ENCODE measurements at places on chromosomes 11 and 22. TPM values are rescaled to one million over a fixed set of nuclear protein-coding genes. Genes with fewer than 3 reads are reported as not detected.

DNA sequence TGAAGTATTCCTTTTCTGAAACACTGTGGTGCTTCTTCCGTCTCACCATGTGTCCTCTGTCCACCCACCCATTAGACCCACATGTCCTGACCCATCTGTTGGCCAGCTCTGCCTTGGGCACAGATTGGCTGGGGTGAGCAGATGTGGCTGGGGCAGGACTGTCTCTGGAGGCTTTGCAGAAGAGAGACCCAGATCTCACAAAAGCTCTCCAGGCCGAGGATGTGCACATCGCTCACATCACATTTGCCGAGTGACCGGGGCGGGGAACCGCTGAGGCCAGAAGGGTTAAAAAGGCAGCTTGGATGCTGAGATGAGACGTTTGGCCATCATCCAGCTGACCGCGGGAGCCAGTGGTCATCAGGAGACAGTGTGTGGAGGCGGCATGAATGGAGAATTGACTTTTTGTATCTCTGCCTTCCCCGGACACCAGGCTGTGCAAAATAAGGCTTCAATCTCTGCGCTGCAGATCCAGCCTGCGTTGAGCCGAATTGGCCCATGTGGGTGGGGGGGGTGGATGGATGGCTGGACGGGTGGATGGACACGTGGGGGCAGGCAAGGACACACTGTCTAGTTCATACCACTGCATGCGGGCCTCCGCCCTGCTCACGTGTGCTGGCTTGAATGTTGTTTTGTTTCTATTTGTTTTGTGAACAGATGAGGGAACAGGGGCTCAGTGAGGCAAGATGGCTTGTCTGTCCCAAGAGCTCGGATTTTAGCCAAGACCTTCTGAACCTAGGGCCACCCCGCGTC lies 6.1 kb downstream of the IFITM10 start:
- no peaks in the 10 kb centered on the region for H3K36me3 ChIP-seq
- no peak overlapping the region for H3K4me3 ChIP-seq
- H3K4me1 ChIP-seq = no peaks in the 10 kb centered on the region
- no peak for DNase-seq
- no peak overlapping the region for H3K27ac ChIP-seq
- H3K27me3 ChIP-seq = peaks cover 11% of the 10 kb centered on the region

- H3K36me3 ChIP-seq = no peaks in the 10 kb centered on the region
- DNase-seq = peak; percentile 1
Observed at GRCh38 chr22:26174280-26174679, 5.0 kb downstream of the SEZ6L start.

DNA sequence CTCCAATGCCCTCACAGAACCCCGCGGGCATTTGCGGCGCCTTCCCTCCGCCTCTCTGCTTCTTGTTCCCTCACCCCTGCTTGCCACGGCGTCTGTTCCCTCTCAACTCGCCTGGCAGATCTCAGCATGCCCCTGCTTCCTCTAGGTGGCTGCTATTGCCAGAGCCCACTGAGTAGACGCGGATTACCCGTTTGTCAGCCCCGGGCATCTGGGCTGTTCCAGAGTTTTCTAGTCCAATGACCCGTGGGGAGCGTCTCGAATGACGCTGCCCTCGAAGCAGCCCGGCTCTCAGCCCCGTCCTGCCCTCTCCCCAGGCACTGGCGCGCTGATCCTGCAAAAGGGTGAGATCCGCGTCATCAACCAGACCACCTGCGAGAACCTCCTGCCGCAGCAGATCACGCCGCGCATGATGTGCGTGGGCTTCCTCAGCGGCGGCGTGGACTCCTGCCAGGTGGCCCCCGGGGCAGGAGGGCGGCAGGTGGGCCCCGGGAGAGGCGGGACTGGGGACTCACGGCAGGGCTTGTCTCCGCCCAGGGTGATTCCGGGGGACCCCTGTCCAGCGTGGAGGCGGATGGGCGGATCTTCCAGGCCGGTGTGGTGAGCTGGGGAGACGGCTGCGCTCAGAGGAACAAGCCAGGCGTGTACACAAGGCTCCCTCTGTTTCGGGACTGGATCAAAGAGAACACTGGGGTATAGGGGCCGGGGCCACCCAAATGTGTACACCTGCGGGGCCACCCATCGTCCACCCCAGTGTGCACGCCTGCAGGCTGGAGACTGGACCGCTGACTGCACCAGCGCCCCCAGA lies 49.7 kb downstream of the ST14 start:
- peaks cover 7% of the 10 kb centered on the region for H3K36me3 ChIP-seq
- H3K27ac ChIP-seq = no peak overlapping the region
- no peaks in the 10 kb centered on the region for H3K27me3 ChIP-seq

DNA sequence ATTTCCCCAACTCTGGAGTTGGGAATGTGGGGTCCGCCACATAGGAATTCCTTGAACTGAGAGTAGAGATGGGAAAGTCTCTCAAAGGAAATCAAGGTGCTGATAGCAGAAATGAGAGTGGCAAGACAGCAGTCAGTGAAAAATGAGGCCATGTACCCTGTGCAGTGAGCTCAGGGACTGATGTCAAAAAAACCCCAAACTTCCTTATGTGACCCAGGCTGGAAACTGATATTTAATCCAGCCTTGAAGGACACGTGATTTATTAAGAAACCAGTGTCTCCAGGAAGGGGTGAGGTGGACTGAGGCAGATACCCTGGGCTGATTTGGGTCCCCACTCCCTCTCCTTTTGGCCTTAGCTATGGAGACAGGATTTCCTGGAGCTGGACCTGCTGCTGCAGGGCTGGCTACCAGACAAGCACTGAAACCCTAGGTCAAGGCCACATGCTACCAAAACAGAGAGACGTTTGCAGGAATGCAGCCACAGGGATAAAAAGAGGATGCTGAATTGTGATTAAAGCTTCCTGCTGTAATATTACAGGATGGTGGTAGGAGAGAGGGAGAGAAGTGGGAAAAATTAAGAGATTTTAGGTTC lies 25.3 kb upstream of the FCHSD2 start:
- H3K36me3 ChIP-seq = no peaks in the 10 kb centered on the region
- H3K4me3 ChIP-seq = no peak overlapping the region
- DNase-seq = no peak
- no peaks in the 10 kb centered on the region for H3K27me3 ChIP-seq
- H3K27ac ChIP-seq = no peak overlapping the region
- H3K4me1 ChIP-seq = peaks cover 8% of the 10 kb centered on the region

DNA sequence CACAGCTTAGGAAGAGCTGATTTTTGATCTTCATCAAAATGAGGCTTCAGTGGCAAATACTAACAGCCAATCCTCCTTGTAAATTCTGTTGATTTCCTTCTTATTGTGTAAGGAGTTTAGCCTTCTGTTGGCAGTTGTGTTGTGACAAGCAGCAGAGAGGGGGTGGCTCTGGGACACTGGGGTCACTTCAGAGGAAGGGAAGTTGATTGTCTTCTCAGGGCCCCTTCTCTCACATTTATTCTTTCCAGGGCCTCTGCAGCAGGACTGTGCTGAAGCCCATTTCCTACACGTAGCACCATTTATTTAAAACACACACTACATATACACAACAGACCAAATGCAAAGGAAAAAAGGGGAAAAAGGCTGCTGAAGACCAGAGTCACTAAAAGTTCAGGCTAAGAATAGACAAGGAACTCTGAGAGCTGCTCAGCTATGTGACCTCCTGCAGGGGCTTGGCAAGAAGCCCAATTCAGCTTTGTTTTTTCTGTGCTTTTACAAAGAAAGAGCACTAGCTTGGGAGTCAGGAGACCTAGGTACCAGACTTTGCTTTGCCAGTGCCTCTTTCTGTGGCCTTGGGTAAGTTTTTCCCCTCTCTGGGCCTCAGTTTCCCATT lies 28.3 kb upstream of the UPB1 start:
- H3K27ac ChIP-seq = no peak overlapping the region
- H3K36me3 ChIP-seq = no peaks in the 10 kb centered on the region
- no peaks in the 10 kb centered on the region for H3K27me3 ChIP-seq
- H3K4me1 ChIP-seq = no peaks in the 10 kb centered on the region

DNA sequence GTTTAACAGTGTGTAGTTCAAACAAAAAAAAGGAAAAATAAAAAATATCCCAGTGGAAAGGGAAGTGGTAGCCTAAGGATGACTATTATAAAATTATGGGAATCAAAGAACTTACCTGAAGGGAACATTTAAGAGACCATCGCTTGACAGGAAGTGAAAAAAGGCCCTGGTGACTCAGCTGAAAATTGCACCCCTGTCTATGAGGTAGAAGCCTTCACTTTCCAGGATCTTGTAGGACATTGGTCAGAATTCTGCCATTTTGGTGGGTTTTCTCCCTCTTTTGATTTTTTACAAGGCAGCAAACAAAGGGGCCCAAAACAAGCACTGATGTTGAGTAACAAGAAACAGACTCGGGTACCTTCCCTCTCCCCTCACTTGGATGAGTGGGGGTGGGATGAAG lies 15.6 kb downstream of the DDX17 start:
- no peaks in the 10 kb centered on the region for H3K27me3 ChIP-seq
- no peak overlapping the region for H3K27ac ChIP-seq
- H3K4me3 ChIP-seq = no peak overlapping the region
- no peak for DNase-seq
- no peaks in the 10 kb centered on the region for H3K4me1 ChIP-seq
- H3K36me3 ChIP-seq = peaks cover 85% of the 10 kb centered on the region

- no peak overlapping the region for H3K4me3 ChIP-seq
- DNase-seq = no peak
- H3K36me3 ChIP-seq = no peaks in the 10 kb centered on the region
- peaks cover 19% of the 10 kb centered on the region for H3K4me1 ChIP-seq
- H3K27me3 ChIP-seq = no peaks in the 10 kb centered on the region
Observed at GRCh38 chr11:1302461-1303125, 6.8 kb downstream of the TOLLIP start.

DNA sequence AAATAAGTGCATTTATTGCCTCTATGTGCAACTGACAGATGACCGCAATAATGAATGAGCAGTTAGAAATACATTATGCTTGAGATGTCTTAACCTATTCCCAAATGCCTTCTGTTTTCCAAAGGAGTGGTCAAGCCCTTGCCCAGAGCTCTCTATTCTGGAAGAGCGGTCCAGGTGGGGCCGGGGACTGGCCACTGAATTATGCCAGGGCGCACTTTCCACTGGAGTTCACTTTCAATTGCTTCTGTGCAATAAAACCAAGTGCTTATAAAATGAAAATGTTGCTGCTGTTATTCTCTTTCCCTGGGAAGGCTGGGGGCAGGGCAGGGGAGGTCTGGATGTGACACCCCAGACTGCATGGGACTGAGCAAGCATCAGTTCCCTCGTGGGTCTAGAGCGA lies 11.0 kb downstream of the NEFH start:
- no peak overlapping the region for H3K27ac ChIP-seq
- H3K27me3 ChIP-seq = no peaks in the 10 kb centered on the region
- no peak overlapping the region for H3K4me3 ChIP-seq
- H3K36me3 ChIP-seq = peaks cover 3% of the 10 kb centered on the region

DNA sequence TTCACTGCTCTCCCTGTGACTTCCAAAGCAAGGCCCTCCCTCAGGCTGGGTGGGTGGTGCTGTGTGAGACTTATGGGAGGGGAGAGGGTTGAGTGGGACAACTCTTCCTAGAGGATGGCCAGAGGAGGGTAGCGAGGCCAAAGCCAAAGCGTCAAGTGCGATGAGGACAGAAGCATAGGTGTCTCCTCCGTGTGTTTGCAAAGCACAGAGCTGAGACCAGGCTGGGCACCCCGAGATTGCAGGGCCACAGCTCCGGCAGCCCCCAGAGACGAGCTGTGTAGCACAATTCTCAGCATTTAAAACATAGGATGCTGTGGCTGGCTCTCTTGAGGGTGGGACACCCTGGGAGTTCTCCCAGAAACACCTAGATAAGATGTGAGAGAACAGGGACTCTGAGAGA lies 1374.5 kb downstream of the BRD1 start:
- H3K27me3 ChIP-seq = no peaks in the 10 kb centered on the region
- H3K4me1 ChIP-seq = no peaks in the 10 kb centered on the region
- H3K36me3 ChIP-seq = no peaks in the 10 kb centered on the region
- DNase-seq = no peak

- no peaks in the 10 kb centered on the region for H3K27me3 ChIP-seq
- no peak overlapping the region for H3K4me3 ChIP-seq
- H3K36me3 ChIP-seq = no peaks in the 10 kb centered on the region
- H3K27ac ChIP-seq = no peak overlapping the region
- no peaks in the 10 kb centered on the region for H3K4me1 ChIP-seq
Observed at GRCh38 chr11:46958777-46959176, 22.2 kb downstream of the CSTPP1 start.

DNA sequence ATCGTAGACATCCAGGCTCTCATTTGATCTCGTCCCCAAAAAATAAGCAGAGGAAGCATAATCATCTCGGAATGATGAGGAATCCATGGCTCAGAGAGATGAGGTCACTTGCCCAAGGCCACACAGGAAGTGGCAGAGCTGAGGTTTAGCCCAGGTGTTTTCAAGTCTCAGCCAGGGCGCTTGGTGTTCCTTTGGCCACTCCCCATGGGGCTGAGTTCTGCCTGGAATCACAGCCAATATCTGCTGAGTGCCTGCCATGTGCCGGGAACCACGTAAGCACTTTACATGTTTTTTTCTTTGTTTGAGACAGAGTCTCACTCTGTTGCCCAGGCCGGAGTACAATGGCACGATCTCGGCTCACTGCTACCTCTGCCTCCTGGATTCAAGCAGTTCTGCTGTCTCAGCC lies 29.5 kb upstream of the MYH9 start:
- H3K27me3 ChIP-seq = no peaks in the 10 kb centered on the region
- H3K27ac ChIP-seq = peak overlapping the region; percentile 71
- DNase-seq = peak; percentile 90
- peaks cover 9% of the 10 kb centered on the region for H3K4me1 ChIP-seq
- no peaks in the 10 kb centered on the region for H3K36me3 ChIP-seq
- no peak overlapping the region for H3K4me3 ChIP-seq

DNA sequence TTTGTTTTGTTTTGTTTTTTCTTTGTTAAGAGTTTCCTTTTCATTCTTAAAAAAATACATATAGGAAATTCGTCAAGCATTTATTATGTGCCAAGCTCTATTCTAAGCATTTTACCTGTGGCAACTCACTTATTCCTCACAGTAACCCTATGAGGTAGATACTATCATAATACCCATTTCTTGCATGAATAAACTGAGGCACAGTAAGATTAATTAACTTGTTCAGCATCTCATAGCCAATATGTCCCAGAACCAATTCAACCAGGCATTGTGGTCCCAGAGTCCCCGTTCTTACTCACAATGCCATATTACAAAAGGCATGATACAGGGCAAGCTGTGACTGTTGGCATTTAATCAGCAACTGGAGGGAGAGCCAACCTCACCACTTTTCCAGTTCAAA lies 83.7 kb downstream of the RAB30 start:
- DNase-seq = no peak
- H3K27ac ChIP-seq = no peak overlapping the region
- no peak overlapping the region for H3K4me3 ChIP-seq

DNA sequence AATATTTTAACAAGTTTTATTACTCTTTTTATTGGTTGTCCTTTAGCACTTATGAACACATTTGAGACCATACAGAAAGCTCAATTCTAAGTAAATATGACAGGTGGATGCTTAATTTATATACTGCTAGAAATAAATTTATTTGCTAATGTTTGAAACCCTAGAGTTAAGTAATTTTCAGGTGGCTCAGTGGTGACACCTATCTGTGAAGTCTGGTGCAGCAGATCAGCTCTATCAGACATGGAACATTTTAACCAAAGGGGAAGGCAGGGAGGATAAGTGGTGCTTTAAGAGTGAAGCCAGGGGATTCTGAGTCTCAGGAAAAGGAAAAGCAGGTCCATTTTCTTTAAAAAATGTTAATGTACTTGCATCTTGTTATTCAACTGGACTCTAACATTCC lies 175.8 kb downstream of the DSCAML1 start:
- H3K36me3 ChIP-seq = no peaks in the 10 kb centered on the region
- DNase-seq = peak; percentile 56
- no peak overlapping the region for H3K4me3 ChIP-seq
- H3K27ac ChIP-seq = no peak overlapping the region
- peaks cover 71% of the 10 kb centered on the region for H3K27me3 ChIP-seq
- no peaks in the 10 kb centered on the region for H3K4me1 ChIP-seq

Gene MAJIN
- total RNA-seq = not detected

Gene FOLR1
- 0.36 TPM for total RNA-seq

Gene OR5M11
- not detected for total RNA-seq

All from PC-3 (cell line).